ENCODE measurements at places on chromosomes 7 and 10. TPM values are rescaled to one million over a fixed set of nuclear protein-coding genes. Genes with fewer than 3 reads are reported as not detected.

DNA sequence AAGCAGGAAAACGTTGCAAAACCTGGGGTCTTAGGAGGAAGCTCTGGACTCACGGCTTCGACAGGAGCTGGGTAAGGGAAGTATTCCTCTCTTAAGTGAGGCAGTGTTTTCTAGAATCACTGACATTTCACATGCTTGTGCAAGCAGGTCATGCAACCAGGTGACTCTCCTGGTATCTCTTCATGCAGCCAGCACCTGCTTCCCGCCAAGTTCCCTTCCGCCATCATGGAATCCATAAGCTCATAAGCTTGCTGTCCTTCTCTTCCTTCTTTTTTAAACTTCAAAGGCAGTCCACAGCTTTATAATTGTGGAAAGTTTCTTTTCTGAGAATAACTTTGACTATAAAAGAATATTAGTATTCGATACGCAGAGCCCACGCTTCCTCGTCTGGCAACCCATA, 256.1 kb downstream of the TCERG1L start:
- no peak for DNase-seq

GRCh38 chr10:665579-666091, 23.8 kb downstream of the DIP2C start:
- DNase-seq = peak; percentile 49

- DNase-seq = no peak
Observed at GRCh38 chr10:29245476-29245875, 43.4 kb upstream of the LYZL1 start.

DNA sequence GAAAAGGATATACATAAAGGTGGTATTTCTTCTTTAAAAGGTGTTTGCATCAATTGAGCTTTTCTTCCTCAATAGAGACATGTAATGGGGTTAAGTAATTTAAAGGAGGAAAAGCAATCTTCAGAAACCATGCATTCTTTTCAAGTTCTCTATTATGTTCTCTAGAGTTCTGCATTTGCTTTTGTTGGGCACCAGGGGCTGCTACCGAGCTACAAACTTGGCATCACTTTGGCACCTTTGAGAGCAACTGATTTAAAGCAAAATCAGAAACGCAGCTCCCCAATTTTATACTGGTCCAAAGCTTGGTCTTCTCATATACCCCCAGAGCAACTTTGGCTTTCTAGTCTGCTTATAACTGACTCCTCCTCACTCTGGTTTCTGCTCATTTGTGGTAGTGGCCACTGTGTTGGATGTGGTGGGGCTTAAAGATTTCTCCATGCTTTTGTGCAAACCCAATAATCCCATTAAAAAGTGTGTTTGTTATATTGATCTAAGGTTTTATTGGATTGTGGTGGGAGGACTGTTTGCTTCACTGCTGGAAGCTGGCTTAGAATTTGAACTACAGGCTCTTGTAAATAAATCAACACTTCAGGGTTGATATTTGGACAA, 712.1 kb downstream of the PHTF2 start:
- no peak for DNase-seq

- no peak for DNase-seq
Observed at GRCh38 chr10:16965344-16965616, 148.1 kb upstream of the RSU1 start.

GRCh38 chr7:118511146-118511545, 286.6 kb downstream of the ANKRD7 start:
- DNase-seq = no peak

TMEM196 gene
- not detected for total RNA-seq
